ENCODE measurements at places on chromosomes 7 and 10.

GRCh38 chr10:128047351-128047750 lies 78.9 kb downstream of the MKI67 start:
- no peak for DNase-seq

GRCh38 chr10:75678527-75678926 lies 247.1 kb downstream of the LRMDA start:
- DNase-seq = no peak

DNA sequence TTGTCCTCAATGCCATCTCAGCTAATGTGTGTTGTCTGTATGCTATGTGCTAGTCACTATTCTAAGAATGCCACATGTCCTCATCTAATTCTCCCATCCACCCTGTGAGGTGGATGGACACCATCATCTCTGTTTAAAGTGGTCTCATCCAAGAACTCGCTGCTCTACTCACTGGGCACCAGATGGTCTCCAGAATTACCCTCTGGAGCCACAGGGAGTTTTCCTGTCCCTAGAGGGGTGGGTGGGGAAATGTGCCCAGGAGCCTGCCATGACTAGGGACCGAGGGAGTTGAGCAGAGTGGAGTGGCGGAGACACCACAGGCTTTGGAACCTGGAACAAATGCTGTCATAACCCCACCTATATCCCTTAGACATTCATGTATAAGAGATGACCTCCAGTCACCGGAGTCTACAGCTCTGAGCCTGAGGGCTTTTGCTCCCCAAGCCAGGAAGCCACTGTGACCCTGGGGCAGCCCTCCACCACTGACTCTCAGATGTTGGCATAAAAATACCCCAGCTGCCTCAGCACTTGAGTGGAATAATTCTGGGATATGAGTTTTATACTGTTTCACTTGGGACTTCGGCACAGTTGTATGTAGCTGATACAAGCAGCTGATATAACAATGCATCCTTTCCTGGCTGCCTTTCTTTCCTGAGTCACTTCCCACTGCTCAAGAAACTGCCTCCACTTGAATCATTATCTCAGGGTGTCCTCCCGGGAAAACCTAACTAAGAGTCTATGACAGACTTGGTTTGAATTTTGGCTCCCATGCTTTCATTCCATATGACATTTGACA lies 61.5 kb upstream of the RAPGEF5 start:
- DNase-seq = no peak

DNA sequence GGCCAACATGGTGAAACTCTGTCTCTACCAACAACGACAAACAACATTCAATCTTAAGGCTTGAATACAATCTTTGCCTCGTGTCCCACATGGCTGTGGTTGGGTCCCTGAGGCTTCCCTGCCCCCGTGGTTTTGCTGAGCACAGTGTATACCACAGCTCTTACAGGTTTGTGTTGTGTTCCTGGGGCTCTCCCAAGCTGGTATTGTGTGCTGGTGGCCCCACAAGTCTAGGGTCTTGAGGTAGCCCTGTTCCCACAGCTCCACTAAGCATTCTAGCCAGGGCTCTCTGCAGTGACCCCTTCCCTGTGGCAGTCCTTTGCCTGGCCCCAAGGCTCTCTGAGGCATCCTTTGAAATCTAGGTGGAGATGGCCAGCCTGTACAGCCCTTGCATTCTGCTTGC lies 68.0 kb upstream of the CCNY start:
- DNase-seq = no peak

- DNase-seq = no peak
Measured at GRCh38 chr10:99765672-99766301, 16.7 kb upstream of the ABCC2 start.

DNA sequence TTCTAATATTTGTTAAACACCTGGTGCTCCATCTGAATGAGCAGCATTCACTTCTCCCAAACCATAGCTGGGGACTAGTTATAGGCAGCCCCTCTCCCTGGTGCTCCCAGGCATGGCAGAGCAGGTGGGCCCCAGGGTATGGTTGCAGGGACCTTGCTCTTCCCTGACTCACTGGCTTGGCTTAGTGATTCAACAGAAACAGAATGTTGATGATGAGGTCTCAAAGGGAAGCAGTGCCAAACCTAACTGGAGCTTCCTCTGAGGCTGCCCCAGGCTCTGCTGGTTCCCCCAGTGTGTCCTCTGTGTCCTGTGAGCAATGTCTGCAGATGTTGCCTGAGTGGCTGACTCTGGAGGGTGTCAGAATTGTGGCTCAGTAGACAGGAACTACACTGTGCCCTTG lies 3.7 kb downstream of the GPR26 start:
- DNase-seq = no peak
